ENCODE measurements at places on chromosomes 2 and 18.

DNA sequence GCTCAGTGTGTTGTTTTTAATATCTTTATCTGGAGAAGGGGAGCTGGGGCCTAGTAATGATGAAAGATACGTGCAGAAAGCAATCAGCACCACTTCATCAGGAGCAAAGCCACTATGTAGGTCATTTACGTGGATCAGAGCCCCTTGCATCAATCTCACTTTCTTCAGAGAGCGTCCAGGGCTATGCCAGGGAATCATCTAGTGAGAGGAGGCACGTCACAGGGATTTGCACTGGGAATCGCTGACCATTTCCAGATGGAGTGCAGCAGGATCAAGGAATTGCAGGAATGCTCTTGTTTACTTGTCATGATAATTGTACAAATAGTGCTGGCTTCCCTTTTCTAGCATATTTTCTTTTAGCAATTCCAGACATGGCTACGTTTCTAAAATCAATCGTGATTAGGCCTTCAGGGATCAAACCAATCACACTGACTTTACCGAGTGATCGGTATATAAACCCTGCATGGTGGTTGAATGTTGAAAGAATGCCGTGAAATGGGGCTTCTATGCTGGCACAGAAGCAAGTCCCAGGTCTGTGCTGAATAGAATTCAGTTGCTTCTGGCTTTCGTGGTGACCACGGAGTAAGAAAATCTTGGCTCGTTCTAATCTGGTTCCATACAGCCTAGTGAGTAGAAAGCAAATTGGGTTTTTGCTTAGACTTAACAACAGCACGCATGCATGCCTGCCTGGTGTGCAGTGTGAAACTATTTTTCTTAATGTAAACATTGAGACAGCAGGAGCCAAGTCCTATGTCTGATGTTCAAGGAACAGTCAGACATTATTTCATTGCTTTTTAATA lies 122.8 kb downstream of the TMEM200C start:
- DNase-seq: no peak

GRCh38 chr2:20669562-20670314 lies 2.8 kb downstream of the GDF7 start:
- peak; percentile 75 for DNase-seq

- no peak for DNase-seq
Observed at GRCh38 chr18:69528435-69528834, 127.7 kb downstream of the DOK6 start.

DNA sequence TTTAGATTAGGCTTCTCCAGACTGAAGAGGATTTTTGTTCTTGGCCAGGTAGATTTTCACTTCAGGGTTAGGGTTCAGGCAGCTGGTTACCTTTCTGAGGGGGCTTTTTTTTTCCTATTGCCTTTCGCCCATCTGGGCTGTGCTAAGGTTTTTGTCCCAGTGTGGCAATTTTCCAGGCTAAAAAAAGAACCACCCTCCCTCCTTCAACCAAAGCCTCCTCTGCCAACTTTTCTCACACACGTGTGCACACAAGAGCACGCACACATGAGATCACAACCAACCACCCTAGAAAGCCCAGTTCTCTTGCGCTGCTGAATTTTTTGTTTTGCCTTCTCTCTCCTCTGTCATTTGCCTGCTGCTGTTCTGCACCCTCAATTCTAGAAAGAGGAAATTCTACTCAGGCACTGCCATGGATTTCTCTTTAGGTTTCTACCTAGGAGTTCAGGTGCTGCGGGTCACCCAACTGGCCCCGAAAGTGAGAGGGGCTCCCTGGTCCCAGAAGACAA lies 8.5 kb upstream of the CXCR4 start:
- no peak for DNase-seq

GRCh38 chr2:98479959-98480524 lies 35.4 kb downstream of the INPP4A start:
- peak; percentile 57 for DNase-seq

GRCh38 chr2:134431838-134432434 lies 178.1 kb downstream of the MGAT5 start:
- no peak for DNase-seq

DNA sequence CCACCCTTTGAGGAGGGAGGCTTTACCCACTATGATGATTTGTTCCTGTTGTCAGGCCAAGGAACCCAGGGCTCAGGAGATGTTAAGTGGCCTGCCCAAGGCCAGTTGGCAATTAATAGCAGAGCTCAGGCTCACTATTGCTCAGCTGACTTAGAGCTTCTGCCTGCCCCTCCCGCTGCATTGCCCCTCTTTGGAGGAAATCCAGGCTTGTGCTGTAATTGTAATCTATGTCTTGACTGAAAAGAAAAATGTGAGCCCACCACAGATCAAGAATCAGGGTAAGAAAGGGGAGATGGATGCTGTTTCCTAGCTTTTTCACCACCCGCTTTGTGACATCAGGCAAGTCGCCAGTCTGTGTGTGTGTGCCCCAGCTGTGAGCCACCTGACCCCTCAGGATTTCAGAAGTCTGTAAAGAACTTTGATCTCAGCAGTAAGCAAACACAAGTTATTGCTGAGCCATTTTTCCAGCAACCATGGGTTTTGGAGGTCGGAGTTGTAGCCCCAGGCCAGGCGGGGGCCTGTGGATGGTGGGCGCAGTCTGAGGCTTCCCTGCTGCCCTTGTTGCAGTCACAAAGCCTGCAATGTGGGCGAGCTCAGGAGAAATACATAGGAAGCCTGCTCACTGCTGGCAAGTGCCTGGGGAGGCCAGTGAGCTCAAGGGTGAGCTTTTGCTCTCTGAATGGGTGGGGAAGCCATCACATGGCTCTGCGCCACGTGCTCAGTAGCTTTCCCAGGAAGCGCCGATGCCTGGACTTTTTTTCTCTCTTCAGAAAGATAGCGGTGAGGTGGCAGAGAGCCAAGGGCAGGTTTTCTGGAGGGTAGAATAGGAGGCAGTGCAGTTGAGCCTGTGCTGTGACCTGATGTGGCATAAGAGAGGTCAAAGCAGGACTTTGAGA lies 6.1 kb downstream of the CABLES1 start:
- DNase-seq: no peak

GRCh38 chr18:2444201-2444875 lies 127.0 kb downstream of the METTL4 start:
- no peak for DNase-seq

DNA sequence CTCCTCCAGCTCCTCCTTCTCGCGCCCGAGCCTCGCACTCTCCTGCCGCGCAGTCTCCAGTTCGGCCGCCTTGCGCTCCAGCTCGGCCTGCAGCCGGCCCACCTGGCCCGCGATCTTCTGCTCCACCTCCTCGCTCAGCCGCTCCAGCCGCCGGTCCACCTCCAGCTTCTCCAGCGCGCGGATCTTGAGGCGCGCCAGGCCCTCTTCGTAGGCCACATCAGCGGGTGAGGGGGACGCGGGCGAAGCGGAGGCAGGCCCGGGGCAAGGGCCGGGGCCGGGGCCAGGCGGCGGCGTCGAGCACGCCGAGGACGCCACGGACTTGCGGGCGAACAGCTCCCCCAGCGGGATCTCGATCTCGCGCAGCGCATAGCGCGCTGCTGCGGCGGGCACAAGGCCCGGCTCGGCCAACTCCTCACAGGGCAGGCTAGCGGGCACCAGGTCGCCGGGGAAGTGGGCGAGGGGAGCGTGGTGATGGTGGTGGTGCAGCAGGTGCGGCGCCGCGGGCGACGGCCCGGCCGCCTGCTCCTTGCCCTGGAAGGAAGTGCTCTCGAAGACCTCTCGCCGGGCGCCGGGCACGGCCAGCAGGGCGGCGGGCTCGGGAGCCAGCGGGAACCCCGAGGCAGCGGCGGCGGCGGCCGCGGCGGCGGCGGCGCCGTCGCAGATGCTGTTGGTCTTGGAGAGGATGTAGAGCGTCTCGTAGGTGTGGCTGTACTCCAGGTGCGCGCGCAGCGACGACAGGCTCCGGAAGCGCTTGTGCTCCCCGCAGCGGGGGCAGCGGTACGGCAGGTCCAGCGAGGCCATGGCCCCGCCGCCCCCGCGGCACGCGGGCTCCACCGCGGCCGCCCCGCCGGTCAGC lies 15.2 kb downstream of the FBXO41 start:
- DNase-seq: peak; percentile 97

GRCh38 chr2:11022064-11022463 lies 110.3 kb downstream of the KCNF1 start:
- DNase-seq: peak; percentile 72

GRCh38 chr2:176118601-176119339 lies 2.2 kb downstream of the HOXD10 start:
- DNase-seq: peak; percentile 87

- DNase-seq: no peak
Observed at GRCh38 chr2:133642791-133643191, 74.5 kb upstream of the NCKAP5 start.

DNA sequence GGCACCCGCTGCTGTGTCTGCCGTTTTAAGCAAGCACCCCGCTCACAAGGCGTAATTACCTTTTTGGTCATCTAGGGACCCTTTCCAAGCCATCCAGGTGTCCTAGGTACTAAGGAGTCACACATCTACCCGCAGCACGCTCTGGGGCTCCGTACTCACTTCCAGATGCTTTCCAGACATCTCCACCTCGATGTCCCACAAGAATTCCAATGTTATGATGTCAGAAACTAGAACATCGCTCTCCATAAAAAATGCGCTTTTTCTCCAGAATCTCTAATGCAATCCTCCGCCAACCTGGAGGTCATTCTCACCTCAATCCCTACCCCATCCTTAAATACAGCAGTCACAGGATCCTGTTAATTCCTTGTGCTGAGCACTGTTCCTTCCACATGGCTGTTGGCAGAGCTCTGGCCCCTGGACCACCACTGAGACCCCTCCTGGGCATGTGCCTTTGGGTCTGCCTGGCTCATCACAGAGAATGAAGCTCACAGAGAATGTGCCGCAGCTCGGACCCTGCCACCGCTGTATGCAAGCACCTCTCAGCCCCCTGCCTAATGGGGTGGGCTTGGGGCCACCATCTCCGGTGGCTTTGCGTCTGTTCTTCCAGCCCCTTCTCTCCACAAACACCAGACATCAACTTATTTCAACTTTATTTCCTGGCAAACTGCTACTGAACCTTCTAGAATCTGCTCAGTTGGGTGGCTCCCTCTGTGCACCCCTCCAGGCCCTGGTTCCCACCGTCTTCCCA lies 4.6 kb upstream of the PXDN start:
- DNase-seq: no peak

DNA sequence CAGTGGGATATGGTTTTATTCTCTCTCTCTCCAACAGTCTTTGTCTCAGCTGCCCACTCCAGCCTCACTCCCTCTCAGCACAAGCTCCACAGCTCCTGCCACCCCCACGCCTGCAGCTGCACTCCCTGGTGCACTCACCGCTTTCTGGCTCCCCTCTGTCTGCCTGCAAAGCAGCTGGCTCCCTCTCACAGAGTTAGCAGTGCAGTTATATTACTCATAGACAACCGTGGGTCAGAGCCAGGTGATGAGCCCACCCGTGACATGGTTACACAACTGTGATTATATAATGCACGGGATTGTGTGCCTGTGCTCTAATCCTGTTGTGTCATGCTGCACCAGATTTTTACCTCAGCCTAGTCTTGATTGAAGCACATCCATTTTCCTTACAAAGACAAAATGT lies 276.9 kb upstream of the CHAC2 start:
- DNase-seq: no peak

DNA sequence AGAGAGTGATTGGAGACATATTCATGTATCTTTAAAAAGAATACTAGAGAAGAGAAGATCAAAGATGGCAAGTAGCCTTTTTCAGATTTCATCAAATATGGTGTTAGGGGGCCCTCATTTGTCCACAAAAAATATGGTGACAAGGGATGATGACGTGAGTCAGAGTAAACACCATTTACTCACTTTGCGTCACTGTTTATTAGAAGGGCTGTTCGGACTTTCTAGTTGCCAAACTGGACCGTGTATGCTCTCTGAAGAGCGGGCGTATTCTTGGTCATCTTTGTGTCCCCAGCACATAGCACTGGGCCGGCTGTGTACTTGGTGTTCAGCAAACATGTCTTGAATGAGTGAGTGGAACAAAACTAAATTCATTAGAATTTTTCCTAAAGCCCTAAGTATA lies 37.5 kb downstream of the TTC39C start:
- DNase-seq: no peak

- no peak for DNase-seq
Observed at GRCh38 chr2:113281910-113282746, 3.4 kb upstream of the PAX8 start.

- no peak for DNase-seq
Observed at GRCh38 chr2:105557021-105557920, 158.4 kb upstream of the FHL2 start.

- DNase-seq: no peak
Observed at GRCh38 chr18:12373771-12374116, 3.3 kb downstream of the AFG3L2 start.

DNA sequence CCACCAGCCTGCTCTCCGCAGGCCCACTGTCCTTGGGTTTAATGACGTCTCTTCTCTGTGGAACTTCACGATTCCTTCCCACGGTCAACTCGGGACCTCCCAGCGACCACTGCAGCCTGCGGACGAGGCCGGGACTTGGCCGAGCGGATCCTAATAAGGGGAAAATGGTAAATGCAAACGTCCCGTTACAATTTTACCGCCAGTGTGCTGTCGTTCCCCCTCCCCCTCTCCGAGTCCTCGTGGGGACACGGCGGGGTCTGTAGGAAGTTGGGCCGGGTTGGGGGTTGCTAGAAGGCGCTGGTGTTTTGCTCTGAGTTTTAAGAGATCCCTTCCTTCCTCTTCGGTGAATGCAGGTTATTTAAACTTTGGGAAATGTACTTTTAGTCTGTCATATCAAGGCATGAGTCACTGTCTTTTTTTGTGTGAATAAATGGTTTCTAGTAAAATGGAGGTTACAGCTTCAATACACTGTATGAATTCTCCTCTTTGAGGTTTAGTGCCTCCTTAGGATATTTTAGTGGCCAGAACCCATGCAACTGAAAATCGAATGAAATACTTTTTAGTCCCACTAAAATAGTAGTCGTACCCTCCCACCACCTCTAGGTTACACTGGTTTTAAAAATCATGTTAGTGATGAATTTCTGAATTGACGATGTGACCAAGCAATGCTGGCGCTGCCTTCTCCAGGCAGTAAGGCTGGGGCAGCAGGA lies 2.3 kb downstream of the HOXD11 start:
- DNase-seq: peak; percentile 38

- DNase-seq: no peak
Observed at GRCh38 chr18:37460604-37461003, 105.0 kb downstream of the CELF4 start.

- DNase-seq: no peak
Observed at GRCh38 chr18:62989195-62989594, 273.9 kb downstream of the PHLPP1 start.

GRCh38 chr18:23378302-23378686 lies 74.8 kb upstream of the RIOK3 start:
- DNase-seq: no peak

- peak; percentile 41 for DNase-seq
Observed at GRCh38 chr2:208466151-208466919, 59.7 kb downstream of the PTH2R start.

DNA sequence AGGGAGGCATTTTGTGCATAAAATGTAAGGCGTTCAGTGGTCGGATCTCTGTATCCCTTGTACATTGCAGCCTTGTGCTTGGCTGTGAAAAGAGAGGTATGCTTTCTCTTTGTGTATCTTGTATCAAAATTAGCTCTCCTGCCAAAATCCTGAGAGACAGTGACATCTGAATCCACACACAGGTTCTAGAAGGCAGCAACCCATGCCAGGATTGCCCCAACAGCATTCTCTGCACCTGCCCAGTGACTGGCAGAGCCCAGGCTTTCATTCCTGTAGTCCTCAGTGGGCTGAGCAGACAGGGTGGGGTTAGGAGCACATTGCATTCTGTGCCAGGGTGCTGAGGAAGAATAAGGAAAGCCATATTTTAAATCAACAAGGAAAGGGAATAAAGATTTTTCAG lies 740.3 kb upstream of the RAB6C start:
- no peak for DNase-seq

- no peak for DNase-seq
Observed at GRCh38 chr18:1053331-1054315, 149.0 kb downstream of the ADCYAP1 start.
